ENCODE measurements at places on chromosomes 3 and 15.

GRCh38 chr15:47861111-47861903 is 144.0 kb downstream of the SEMA6D start:
- no peak for DNase-seq

DNA sequence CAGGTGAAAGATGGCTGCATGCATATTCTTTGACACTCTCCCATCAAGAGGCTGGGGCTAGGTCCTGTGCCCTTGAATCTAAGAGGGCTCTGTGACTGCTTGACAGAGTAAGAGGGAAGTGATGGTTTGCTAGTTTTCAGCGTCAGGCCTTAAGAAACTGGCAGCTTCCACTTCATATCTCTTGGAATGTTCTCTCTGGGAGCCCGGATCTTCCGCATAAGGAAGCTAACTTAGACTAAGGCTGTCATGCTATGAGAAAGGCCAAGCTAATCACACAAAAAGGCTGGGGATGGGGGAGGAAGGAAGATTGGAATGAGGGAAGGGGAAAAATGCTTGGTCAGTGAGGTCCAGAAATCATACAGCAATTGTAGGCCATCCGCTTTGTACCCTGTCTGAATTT is 50.0 kb downstream of the MB21D2 start:
- no peak for DNase-seq

DNA sequence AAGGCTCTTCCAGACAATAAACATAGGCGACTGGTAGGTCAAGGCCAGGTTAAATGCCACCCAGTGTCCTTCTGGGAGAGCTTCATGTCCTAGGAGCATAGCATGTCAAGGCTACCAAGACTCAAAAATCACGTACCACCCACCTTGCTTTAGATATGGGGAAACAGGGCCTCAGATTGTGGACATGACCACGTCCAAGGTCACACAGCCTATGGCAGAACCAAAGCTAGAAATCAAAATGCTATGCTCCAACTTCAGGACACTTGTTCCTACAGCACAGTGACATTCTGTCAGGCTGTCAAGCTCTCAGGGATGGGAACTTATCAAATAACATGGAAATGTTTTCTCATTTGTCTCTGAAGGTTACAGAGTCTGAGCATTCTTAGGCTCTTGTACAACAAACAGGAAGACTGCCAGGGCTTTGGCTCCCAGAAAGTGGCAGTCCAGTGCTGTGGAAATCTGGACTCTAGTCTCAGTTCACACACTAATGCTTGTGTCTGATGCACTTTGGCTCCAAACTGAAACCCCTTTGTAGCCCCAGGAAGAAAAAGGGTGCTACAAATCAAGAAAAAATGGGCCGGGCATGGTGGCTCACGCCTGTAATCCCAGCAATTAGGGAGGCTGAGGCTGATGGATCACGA is 170.4 kb upstream of the LPP start:
- no peak for DNase-seq

GRCh38 chr3:181712553-181713279 is 991 bp downstream of the SOX2 start:
- peak; percentile 24 for DNase-seq

- DNase-seq: no peak
Measured at GRCh38 chr3:16896820-16897219, 12.1 kb downstream of the PLCL2 start.

DNA sequence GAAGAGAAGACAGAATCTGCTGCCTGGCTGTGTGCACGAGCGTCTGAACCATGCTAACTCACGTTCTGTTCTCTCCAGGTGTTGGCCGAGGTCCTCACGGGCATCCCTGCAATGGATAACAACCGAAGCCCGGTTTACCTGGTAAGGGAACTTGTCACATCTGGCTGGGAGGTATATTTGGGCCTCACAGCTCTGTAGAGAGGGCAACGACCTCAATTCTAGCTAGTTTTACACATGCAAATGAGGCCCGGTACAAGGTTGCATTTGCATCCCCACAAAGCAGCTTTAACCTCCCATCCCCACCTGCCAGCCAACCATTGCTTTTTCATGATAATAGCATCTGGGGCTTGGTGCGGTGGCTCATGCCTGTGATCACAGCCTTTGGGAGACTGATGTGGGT is 22.0 kb upstream of the TATDN2 start:
- DNase-seq: no peak

DNA sequence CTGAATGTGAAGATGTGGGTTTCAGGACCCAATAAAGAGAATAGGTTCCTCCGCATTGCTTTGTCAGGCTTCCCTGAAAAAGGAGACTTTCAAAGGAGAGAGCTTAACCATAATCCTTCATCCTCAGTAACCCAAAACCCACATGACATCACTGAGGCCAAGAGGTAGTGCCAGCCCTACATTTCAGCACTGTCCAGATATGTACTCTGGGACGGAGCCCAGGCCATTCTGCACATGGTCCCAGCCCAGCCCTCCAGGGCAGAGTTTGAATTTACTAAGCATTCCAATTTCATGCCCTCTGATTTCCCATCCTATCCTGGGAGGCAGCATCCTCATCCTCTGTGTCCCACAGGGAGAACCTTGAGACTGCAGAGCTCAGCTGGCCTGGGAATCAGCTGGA is 210.5 kb downstream of the GABRB3 start:
- DNase-seq: no peak

Measured in endothelial cell of umbilical vein (primary cell).